ENCODE measurements at places on chromosomes 2 and 18.

GRCh38 chr18:23619388-23619881, 33.1 kb upstream of the NPC1 start:
- DNase-seq, result peak; percentile 52

- DNase-seq, result peak; percentile 73
These were observed 178.6 kb downstream of the ZBTB7C start for GRCh38 chr18:48230467-48231113.

- peak; percentile 95 for DNase-seq
These were observed 421 bp upstream of the NAB1 start for GRCh38 chr2:190648289-190649034.

- peak; percentile 11 for DNase-seq
These were observed 2.0 kb upstream of the THUMPD2 start for GRCh38 chr2:39780825-39781600.

DNA sequence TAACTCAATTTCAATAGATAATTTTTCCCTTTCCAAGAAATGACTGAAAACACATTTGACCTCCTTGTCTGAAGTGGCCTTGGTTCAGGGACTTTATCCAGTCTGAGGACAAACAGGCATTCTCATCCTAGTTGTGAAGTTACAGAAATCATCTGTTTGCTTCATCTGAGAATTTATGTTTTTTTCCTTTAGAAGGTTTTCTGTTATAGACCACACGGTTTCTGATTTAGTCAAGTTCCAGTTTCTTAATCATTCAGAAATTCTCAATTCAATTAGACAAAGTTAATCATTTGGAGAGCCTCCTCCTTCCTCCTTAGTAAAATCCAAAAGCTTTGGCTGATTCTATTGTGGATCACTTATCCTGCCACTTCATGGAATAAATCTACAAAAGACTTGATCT, 60.9 kb downstream of the ICOS start:
- no peak for DNase-seq
